CD4-positive, alpha-beta T cell treated with Interferon gamma for 1 hour (primary cell): ENCODE measurements at places on chromosomes 5 and 9.

- DNase-seq, result no peak
These were observed 212.1 kb downstream of the TLR4 start for GRCh38 chr9:117916291-117916690.

DNA sequence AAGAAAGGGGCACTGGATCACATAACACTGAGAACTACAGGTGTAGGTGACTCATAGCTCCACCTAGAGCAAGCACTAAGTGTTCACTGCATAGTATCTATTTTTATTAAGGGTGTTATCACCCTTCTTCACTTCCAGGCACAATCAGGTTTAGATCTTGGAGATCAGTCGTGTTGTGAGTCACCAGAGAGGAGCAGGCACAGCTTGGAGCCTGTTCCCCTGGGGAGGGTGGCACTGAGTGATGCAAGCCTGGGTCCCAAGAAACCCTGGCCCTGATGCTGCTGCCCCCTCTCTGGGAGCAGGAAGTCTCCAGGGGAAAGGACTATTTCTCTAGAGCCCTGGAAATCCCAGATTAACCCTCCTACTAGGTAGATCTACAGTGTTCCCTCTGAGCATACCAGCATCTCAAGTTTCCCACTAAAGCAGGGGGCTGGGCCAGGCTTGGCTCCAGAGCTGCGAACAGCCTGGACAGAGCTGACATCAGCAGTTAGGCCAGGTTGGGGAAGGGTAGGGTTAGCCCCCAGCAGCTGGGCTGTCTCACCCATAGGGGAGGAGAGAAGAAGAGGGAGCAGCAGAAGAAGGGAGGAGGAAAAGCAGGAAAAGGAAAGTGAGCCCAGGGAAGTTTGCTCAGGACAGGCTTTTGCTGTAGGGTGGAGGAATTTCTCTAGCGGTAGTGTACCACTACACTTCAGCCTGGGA is 28.1 kb upstream of the SPINK4 start:
- no peak for DNase-seq

DNA sequence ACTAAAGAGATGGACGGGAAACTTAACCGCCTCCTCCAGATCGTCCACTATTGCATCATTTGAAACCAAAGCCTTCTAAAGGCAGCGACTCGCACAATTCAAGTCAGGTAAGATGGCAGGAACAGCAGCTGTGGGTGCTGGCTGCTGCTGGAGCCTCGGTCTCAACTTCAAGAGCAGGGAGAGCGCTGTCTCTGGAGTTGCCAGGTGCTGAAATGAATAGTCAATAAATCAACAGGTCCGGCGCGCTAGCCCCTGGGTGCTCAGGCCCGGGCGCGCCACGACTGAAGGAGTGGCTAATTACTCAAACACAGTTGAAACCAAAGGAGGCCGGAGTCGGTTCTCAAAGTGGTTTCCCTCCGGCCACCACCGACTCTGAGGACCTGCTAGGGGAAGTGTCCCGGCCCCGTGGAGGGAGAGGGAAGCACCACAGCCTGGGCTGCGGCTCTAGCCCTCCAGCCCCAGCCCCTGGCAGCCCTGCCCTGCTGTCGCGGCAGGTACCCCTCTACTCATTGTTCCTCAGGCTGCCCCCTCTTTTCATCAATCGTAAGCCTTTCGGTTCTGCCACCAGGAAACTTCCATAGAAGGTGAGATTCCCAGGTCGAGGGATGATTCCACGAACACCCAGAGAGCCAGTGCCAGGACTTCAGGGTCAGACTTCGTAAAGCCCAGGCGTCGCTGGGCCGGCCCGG is 804 bp downstream of the TTC39B start:
- peak; percentile 29 for DNase-seq

DNA sequence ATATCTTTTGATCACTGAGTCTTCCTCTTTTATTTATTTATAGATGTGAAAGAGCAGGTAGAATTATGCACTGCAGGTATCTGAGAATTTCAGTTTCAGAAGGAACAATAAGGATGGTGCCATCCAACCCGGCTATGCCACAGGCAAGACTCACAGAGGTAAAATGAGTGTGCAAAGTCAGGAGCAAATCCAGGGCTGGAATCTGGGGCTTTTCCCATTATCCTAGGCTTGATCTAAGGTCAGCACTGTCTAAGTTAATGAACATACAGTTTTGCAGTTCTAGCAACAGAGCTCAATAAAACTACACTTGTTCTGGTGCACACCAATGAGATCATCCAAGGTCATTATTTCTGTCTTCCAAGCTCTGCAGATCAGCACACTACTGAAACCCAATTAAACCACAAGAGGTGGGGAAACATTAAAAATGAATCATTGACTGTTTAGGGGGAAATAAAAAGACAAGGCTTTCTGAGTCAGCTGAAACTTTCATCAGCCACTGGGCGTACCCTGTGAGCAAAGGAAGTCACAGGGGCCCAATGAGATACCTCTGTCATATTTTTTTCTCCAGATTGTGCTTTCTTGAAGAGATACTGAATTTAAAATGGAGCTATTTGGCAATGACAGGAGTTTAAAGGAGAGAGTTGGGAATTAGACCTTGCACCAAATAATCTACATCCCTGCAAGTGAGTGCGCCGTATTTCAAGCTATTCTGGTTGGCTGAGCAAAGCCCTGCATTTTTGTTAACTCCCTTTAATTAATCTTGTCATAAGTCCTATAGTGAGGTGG is 662.2 kb upstream of the ZNF608 start:
- DNase-seq, result no peak

GRCh38 chr5:135030956-135031812 is 2.8 kb downstream of the PITX1 start:
- no peak for DNase-seq

GRCh38 chr9:128280084-128280622 is 4.1 kb downstream of the SWI5 start:
- no peak for DNase-seq

DNA sequence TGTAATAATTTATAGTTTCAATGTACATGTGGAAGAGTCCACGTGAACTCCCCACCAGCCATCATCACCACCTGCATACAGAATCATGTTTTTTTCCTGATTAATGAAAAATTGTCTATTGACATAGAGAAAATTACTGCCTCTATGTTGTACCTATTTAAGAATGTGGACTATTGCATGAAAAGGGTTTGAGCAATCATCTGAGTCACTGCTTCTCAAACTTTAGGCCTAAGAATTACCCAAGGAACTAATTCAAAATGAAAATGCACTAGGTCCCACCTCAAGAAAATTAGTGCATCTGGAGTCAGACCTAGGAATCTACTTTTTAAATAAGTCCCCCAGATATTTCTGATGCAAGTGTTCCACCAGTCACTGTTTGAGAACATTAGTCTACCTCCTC is 709.3 kb downstream of the MAT2B start:
- DNase-seq, result no peak

- no peak for DNase-seq
These were observed 36.4 kb downstream of the RASGEF1C start for GRCh38 chr5:180172447-180173197.

GRCh38 chr9:96484521-96484931 is 34.6 kb downstream of the HABP4 start:
- no peak for DNase-seq

GRCh38 chr5:40395251-40395650 is 284.5 kb upstream of the PTGER4 start:
- DNase-seq, result no peak

GRCh38 chr9:21507483-21507790 is 25.3 kb upstream of the IFNE start:
- DNase-seq, result no peak

DNA sequence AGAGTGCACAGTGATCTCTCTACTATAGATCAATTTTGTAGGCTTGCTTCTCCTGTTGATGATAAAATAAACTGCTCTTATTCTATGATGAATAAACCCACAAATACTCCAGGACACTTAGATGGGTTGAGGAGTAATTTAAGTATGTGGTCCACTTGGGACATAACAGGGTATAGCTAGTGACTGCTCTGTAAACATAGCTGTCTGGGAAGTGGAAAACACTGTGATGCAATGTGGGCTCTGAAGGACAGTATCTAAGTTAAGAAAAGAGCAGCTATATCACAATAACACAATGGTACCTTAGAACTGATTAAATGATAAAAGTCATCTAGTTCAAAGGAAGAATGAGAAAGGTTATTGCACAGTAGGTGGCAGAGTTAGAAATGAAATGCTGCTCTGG is 294.3 kb upstream of the HAPLN1 start:
- no peak for DNase-seq

GRCh38 chr5:56264417-56265025 is 31.4 kb upstream of the ANKRD55 start:
- DNase-seq, result no peak

DNA sequence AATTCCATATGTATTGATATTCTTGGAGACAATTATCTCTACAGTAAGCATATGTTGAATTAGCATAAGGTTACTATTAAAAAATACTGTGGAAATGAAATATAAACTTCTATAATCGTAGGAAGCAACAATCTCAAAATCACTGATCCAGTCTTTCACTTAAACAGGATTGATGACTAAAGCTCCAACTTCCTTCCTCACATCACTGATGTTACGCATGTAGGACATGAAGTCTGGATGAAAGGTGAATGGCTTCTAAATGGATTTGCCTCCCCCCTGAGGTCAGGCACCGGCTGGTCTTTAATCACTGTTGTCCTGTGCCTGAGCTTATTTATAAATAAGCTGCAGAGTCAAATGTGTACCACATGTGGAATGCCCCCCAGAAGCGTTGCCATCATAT is 157.1 kb upstream of the NFIB start:
- no peak for DNase-seq

- no peak for DNase-seq
These were observed 148.8 kb downstream of the DCP2 start for GRCh38 chr5:113125371-113125770.

GRCh38 chr5:39517800-39518199 is 93.0 kb upstream of the DAB2 start:
- DNase-seq, result no peak

- peak; percentile 47 for DNase-seq
These were observed 450 bp downstream of the GPBP1 start for GRCh38 chr5:57174128-57174889.
